ENCODE measurements at places on chromosomes 1 and 21.

DNA sequence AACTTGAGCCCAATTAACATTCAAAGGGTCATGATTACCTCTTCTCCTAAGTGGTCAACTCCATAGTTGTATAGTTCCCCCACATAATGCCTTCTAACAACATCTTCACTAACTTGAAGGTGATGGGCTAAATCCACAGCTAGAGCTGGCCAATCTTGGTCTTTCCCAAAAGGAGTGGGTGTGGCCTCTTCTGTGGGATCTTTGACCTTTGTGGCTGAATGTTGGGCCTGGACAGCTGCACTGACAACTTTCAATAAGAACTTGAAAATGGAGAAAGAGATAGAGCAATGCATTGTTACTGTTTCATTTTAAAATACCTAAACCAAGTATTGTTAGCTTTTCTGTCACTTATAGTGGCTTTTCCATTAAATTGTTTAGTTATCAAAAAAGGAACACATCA lies 59.2 kb downstream of the IARS2 start:
- no peak for DNase-seq

DNA sequence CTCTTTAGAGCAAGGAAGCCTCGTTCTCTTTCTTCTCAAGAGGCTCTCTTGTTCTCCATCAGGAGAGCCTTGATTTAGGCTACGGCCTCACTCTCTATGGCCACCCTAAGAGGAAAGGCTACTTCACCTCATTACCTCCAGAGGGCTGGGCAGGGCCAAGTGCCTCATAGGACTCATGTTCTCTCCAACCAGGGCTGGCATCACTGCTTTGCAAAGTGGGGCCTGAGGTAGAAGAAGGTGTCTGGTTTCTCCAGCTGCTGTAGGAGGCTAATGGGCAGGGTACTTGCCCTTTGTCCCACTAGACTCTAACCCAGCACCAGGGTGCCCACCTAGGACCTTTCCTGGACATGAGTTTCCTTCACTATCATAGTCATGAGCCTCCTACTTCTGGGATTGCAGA lies 2.1 kb upstream of the ATXN7L2 start:
- no peak for DNase-seq

- DNase-seq: no peak
These were observed 17.5 kb downstream of the RUNX3 start for GRCh38 chr1:24912376-24913273.

DNA sequence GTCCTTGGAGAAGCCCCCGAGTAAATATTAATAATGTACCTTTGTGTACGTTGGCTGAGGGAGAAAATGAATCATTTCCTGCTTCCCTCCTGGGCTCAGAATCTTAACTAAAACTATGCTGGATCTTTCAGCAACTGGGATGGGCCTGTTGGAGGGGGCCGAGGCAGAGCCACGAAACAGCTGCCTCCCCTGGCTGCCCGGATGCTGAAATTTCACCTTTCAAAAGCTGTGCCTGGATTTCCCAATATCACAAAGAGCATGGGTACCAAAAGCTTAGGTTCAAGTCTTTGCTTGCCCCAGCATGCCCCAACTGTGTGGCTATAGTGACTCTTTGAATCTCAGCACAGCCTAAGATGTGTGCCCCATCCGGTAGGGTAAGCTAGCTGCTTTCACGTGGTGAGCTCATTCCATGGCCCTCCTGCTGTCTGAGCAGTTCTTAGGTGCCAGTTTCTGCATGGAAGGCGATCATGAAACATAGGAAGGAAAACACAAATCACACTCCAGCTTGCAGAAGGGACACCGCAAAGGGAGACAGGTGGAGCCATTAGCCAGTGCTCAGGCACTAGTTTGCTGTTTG lies 473.5 kb downstream of the PTPRU start:
- peak; percentile 54 for DNase-seq

DNA sequence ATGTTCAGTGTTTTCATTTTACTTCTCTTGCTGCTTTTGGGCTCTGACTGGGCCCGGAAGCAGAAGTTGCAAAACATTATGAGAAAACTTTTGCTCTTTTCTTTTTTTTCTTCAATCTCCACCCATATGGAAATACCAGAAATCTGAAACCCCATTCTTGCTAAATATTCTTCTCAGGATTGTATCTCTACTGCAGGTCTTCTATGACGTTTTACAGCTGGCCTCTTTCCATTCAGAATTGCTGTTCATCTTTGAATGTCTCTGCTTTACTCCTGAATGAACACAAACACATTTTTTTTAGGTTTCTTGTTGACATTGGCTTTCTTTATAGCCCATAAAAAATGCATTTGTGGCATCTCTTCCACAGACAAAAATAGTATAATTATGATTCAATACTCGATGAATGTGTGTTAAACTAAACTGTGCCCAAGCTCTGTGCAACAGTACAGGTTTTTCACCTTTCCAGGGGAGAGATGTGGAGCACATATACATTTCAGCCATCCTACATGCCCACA lies 18.8 kb downstream of the PTPRC start:
- DNase-seq: peak; percentile 100
